ENCODE measurements at places on chromosomes 4 and X. TPM values are rescaled to one million over a fixed set of nuclear protein-coding genes. Genes with fewer than 3 reads are reported as not detected.

The FAM47A gene
- total RNA-seq, result not detected

The GLRA3 gene
- total RNA-seq, result not detected

The TMEM35A gene
- 9.1 TPM for total RNA-seq

The SSX2B gene
- not detected for total RNA-seq

The FHIP1A gene
- total RNA-seq, result 52.9 TPM

The F8A2 gene
- total RNA-seq, result not detected

The TCEANC gene
- 9.1 TPM for total RNA-seq

The ANXA5 gene
- total RNA-seq, result 192 TPM

The WAS gene
- 13.1 TPM for total RNA-seq

The SPANXA2 gene
- not detected for total RNA-seq

The F11 gene
- not detected for total RNA-seq

The BGN gene
- total RNA-seq, result 67.1 TPM

The PNMA5 gene
- total RNA-seq, result not detected

The NAA11 gene
- total RNA-seq, result not detected

The CXCL9 gene
- not detected for total RNA-seq

The TFE3 gene
- 31.7 TPM for total RNA-seq

The GPR82 gene
- total RNA-seq, result not detected

The CENPVL3 gene
- total RNA-seq, result not detected

The TSPAN6 gene
- 114 TPM for total RNA-seq

The ESX1 gene
- not detected for total RNA-seq

The FANCB gene
- total RNA-seq, result 1.6 TPM

The TRO gene
- total RNA-seq, result 1.4 TPM

The COL25A1 gene
- 0.14 TPM for total RNA-seq

The ABLIM2 gene
- total RNA-seq, result 11.1 TPM

The NPFFR2 gene
- not detected for total RNA-seq

The LNX1 gene
- 35.5 TPM for total RNA-seq

The MUC7 gene
- not detected for total RNA-seq

The HPSE gene
- 3.3 TPM for total RNA-seq

The CCSER1 gene
- 36.2 TPM for total RNA-seq

The MAGEC2 gene
- not detected for total RNA-seq

The PRR27 gene
- total RNA-seq, result not detected

The UGT2A3 gene
- total RNA-seq, result 125 TPM

The GLRA2 gene
- total RNA-seq, result not detected

The DMD gene
- 25.1 TPM for total RNA-seq

The MAP7D2 gene
- total RNA-seq, result 2.2 TPM

The ERCC6L gene
- 0.32 TPM for total RNA-seq

The ZCCHC12 gene
- 0.32 TPM for total RNA-seq

The USP9X gene
- total RNA-seq, result 118 TPM

The ARR3 gene
- total RNA-seq, result 2.9 TPM

The POU4F2 gene
- not detected for total RNA-seq

The CDKL2 gene
- 1.2 TPM for total RNA-seq

The GPR50 gene
- total RNA-seq, result not detected

The IGFBP7 gene
- total RNA-seq, result 132 TPM

The GAGE2A gene
- not detected for total RNA-seq

The STATH gene
- not detected for total RNA-seq

The VCX2 gene
- total RNA-seq, result not detected

The LIMCH1 gene
- total RNA-seq, result 5.5 TPM

The FGFR3 gene
- 78.4 TPM for total RNA-seq

The ETNPPL gene
- total RNA-seq, result not detected

The IQCM gene
- total RNA-seq, result 8.3 TPM

The SSX7 gene
- total RNA-seq, result not detected

The CLIC2 gene
- 0.20 TPM for total RNA-seq

The PTCHD1 gene
- total RNA-seq, result 1.6 TPM
